ENCODE measurements at places on chromosomes 16 and 17.

DNA sequence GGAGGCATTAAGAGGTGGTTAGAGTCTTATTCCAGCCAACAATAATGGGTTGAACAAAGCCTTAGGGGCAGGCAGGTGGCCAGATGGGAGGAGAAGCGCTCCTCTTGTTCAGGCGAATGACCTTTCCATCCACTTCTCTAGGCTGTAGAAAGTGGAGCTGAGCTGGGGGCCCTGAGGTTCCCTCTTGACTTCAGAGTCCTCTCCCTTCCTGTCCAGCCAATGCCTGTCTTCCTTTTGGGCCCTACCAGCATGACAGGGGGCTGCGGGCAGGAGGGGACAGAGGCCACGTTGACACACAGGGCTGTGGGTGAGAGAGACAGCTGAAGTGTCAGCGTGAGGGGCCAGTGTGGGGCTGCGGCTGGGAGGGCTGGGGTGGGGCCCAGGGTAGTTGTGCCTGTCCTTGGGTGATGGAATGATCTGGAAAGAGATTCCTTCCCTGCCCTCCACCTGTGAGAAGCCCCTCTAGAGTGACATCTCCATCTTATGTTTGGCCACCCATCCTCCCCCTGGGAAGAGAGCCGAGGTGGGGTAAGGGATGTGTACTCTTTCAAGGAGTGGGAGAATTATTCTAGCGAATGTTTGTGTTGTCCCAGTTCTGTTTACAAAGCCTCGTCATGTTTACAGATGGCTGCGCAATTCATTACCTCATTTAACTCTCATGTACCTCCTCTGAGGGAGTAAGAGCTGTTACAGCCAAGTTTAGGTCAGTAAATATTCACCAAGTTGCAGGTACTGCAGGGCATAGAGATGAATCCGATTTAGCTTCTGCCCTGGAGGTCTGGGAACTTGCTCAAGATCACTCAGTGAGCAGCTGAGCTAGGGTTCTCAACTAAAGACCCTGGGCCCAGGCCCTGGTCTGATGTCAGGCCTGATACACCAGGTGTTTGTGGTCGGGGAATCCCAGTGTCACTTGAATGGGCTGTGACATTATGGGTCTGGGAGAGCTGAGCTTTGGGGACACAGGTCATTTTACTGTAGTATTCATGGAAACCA, 3.3 kb downstream of the ERBB2 start:
- no peak for DNase-seq

DNA sequence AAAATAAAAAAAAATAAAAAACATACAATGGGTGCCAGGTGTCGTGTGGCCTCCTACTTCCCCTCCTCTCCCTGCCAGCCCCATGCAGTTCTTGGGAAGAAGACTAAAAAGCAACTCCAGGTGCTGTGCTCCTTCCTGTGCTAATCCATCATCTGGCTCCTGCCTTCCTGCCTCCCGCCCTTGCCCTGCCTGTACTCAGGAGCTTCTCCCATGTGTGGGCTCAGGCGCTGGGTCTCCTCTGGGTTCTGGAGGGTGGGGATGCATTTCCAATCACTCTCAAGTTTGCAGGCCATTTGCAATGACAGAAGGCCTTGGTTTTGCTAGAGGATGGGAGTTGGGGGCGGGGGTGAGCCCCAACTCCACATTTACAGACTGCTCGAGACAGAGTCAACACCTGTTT, 122.9 kb downstream of the SDK2 start:
- DNase-seq = no peak

GRCh38 chr17:21357696-21358656, 18.2 kb upstream of the KCNJ12 start:
- DNase-seq = no peak

DNA sequence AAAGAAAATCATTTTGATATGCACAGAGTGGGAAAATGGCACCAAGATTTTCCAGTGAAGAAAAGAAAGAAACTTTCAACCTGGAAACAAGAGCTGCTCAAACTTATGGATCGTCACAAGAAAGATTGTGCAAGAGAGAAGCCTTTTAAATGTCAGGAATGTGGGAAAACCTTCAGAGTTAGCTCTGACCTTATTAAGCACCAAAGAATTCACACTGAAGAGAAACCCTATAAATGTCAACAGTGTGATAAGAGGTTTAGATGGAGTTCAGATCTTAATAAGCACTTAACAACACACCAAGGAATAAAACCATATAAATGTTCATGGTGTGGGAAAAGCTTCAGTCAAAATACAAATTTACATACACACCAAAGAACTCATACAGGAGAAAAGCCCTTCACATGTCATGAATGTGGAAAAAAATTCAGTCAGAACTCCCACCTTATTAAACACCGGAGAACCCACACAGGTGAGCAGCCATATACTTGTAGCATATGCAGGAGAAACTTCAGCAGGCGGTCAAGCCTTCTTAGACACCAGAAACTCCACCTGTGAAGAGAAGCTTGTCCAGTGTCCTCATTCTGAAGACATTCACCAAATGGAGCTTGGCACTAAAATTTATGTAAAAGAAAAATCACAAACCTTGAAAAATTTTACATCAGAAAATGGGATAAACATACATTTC, 12.2 kb downstream of the ZNF75A start:
- no peak for DNase-seq

DNA sequence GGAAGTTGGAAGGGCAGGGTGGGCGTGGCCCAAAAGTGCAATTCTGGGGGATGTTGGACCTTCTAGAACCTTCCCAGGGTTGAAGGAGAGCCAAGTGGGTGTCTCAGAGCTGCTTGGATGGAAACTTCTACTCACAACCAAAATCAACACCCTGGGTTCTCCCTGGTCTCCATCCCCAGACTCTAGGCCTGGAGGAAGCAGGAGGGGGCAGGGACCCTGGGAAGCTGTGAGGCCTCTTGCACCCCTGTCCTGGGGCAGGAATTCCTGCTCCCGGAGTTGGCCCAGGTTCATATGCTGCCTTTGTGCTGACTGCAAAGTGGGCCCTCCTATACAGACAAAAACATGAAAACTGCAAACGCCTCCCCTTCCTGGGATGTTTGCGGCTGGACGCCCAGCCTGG, 25.1 kb downstream of the TRARG1 start:
- no peak for DNase-seq

- DNase-seq = no peak
These were observed 150.4 kb upstream of the IRX5 start for GRCh38 chr16:54780266-54780665.

DNA sequence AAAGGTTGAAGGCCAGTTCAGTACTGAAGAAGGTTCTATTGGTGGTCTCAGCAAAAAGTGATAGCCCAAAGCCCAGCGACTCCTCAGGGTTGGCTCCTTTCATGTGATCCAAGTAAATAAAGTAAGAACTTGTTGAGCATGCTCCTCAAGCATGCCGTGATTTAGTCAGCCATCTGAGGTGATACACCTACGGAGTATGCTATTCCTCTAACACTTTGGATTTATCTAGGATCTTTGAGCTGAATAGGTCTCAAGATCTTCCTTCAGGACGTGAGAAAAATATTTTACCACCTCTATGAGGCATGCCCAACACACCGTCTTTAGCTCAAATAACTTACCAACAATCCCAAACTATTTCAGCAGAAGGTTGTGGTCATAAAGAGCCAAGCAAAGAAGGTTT, 153.3 kb upstream of the CORO6 start:
- no peak for DNase-seq

- DNase-seq = no peak
These were observed 9.5 kb upstream of the GUCY2D start for GRCh38 chr17:7992924-7993323.

GRCh38 chr17:29622337-29623282, at the start of gene CORO6:
CORO6 (minus strand) TSS chr17:29622912; CDS start chr17:29621421, 1,491 bp downstream.
- peak; percentile 82 for DNase-seq

DNA sequence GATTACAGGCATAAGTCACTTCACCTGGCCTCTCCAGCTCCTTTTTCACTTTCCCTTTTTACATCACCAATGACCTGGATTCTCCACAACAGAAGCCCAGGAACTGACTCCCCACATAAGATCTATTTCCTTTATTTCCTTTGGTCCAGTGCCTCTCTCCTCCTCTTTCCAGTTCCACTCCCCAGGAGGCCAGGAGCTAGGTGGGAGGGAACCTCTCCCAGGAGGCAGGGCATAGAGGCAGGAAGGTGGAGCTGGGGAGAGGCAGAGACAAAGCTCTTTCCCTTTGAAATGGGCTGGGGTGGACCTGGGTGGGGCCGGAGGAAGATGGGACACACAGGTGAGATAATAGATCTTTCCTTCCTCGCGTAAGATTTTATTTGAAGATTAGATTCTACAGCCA, 318.3 kb upstream of the TNRC6C start:
- DNase-seq = no peak

DNA sequence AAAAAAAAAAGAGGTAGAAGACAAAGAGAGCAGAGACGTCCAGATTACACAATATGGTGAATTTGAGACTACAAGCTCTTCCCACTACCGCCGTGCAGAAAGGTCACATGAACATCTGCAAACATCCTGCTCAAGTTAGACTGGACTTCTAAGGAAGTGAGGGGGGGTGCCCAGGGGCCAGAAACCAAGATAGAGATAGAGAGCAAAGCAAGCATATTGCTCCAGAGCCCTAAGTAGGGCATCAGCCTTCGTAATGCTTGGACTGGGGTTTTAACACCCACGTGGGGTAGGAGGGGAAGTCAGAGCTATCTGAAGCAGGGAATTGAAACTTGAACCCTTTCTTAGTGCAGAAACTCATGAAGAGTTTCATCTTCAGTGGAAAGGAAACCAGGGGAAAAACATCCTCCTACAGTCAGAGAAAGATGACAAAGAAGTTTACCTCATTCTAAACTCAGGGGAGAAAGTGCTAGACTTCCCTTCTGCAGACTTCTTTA, 8.7 kb downstream of the CLEC19A start:
- no peak for DNase-seq

- no peak for DNase-seq
These were observed 97.7 kb downstream of the RPGRIP1L start for GRCh38 chr16:53605831-53606400.
